ENCODE measurements at places on chromosomes 1 and 21.

- no peak for DNase-seq
Observed at GRCh38 chr21:39087238-39088030, 95.8 kb downstream of the PSMG1 start.

GRCh38 chr1:116994411-116994810 is 7.1 kb upstream of the CD101 start:
- DNase-seq = no peak

DNA sequence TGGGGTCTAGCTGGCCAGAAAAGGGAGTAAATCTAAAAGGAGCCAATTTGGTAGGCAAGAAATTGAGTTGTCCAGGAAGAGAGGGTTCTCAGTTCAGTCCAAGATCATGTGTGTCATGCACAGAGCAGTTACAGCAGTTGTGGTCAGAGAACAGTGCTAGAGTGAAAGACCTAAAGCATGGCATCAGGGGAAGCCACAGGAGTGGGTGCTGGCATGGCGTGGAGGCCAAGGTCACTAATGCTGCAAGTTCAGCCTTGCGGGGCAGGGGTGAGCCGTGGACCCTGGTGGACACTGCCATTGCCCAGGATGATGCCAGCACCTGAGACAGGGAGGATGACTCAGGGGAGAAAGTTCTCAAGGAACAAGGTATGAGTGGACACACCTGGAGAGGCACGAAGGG is 16.6 kb upstream of the TMEM125 start:
- no peak for DNase-seq

- no peak for DNase-seq
Observed at GRCh38 chr1:174880171-174880570, 119.6 kb upstream of the CACYBP start.

DNA sequence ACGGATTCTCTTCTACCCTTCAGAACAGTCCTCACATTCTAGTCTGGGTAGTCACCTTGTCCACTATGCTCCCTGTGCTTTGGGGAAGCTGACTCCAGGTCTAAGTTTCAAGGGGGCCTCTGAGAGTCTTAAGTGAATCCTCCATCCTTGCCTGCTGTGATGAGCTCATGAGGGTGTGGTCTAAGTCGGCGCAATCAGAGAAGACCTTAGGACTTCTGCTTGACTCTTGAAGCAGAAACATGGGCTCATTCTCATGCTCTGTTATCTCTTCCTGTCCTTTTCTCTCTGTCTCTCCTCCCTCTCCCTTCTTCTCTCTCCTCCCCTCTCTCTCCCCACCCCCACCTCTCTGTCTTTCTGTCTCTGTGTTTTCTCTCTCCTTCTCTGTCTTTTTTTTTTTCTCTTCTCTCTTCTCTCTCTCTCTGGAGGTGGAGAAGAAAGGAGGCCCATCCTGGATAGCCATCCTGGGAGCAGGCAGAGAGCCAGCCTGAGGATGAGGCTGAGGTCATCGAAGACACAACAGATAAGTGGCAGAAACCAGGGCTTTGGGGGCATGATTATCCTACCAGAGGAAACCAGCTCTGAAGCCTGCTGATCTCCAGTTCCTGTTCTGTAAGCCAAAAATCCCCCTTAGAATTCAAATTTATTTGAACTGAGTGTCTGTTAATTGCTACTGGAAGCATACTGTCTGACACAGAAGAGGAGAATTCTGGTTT is 245.6 kb downstream of the SIPA1L2 start:
- DNase-seq = no peak

DNA sequence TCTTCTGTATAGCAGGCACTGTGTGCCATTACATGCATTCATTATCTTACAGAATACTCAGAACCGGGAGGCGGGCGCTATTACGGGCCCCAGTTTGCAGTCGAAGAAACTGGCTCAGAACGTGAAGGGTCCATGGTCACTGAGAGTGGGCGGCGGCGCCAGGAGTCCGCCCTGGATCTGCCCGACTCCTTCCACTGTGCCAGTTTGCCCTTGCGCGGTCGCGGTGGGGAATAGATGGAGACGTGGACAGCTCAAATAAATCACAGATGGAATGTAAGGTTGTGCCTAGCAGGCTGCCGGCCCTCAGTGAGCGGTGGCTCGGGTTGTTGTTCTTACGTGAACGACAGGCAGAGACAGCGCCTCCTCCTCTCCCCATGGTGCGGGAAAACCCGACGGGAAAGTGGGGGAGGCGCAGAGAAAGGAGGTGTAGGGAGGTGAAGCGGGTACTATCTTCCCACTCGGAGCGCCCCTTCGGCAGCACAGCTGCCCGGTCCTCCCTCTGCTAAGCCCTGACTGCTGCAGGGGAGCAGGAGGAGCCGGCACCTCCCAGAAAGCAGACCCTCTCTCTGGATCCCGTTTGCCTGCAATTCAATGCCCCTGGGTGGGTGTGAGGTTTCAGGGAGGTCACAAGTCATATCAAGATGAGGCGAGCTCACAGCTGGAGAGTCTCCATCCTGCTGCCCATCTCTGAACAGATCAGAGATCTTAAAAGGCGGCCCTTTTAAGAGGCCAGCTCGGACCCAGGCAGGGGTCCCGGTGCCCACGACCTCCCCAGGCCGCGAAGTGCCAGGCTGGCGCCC is 1.1 kb downstream of the COL9A2 start:
- no peak for DNase-seq

- no peak for DNase-seq
Observed at GRCh38 chr21:37986000-37986399, 69.7 kb upstream of the KCNJ6 start.

- no peak for DNase-seq
Observed at GRCh38 chr21:45818904-45819285, 162.7 kb upstream of the COL6A1 start.

DNA sequence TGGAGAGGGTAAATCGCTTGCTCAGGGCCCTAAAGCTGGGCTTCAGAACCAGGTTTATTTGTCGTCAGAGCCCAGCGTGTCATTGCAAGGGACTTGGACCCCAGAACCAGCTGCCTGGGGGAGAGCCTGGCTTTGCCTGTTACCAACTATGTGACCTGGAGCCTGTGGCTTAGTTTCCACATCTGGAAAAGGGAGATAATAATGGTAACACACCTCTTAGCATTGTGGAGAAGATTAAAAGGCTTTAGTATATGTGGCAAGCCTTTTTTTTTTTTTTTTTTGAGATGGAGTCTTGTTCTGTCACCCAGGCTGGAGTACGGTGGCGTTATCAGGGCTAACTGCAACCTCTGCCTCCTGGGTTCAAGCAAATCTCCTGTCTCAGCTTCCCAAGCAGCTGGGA is 12.5 kb downstream of the CD52 start:
- no peak for DNase-seq

- no peak for DNase-seq
Observed at GRCh38 chr21:33587792-33588484, 546 bp downstream of the DONSON start.

- no peak for DNase-seq
Observed at GRCh38 chr1:216984536-216984935, 261.3 kb upstream of the ESRRG start.

DNA sequence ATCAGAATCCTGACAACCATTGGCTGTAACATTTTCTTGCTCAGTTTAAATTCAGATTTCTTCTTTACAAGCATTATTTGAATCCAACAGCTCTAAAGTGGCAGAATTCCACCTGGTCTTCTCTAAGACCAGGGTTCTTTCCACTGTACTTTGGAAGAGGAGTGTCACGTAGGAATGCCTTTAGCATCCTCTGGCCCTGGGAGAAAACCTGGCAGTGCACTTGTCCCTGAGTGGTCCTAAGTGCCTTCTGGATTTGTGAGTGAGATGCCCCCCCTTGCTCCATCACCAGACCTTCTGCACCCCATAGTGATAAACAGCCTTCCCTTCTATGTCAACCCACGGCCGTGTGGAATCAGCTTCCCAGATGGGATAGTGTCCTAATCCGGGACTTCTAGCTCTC is 57.1 kb upstream of the NHLH2 start:
- no peak for DNase-seq

GRCh38 chr1:88530246-88530645 is 153.8 kb upstream of the PKN2 start:
- DNase-seq = no peak

DNA sequence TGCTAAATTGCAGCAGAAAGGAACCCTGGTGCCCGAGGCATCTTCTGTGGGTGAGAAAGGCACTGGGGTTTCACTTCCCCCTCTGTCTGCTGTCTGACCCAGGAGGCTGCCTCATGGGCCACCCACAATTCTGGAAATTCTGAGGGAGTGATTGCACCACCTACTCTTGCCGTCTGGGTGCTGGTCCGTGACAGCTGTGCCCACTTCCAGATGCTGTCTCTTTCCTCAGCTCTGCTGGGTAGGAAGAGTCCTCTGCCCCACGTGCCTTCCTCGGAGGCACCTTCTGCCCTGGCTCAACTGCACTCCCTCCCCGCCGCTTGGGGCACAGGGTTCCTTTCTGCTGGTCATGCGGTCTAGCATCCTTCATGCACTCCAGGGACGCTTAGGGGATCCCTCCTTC is 96.3 kb downstream of the ARHGEF10L start:
- no peak for DNase-seq

GRCh38 chr1:206766251-206766856 is 4.2 kb upstream of the IL19 start:
- DNase-seq = peak; percentile 43

DNA sequence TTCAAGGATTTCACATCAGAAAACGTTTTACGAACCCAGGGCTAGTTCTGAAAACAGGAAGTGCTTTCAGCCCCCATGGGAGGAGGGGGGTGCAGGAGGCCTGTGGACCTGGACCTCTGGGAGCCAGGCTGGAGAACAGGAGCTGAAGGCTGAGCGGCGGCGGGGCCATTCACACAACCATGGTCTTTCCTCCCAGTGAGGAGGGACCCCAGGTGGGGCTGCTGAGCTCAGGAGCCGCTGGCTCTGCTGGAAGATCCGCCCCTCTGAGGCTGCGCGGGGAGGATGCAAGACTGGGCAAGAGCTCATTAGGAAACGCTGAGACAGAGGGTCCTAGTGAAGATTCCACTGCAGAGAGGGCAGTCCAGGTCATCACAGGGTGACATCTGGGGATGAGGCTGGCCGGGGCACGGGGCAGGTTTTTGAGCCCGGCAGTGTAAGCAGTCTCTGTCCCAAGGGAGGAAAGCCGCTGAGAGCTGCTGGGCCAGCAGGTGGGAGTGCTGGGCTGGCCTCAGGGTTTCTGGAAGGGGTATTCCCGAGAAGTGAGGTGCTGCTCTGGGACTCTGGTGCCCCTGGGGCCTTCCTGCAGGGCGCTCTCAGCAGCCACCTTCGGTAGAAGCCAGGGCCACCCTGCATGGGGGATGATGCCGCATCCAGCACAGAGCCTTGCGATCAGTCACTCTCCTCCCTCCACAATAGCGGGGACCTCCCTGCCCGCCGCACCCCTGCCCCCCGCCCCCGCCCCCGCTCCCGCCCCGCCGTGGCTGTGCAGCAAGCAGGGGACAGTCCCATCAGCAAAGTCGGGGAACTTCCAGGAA is 7.5 kb downstream of the MX2 start:
- no peak for DNase-seq

DNA sequence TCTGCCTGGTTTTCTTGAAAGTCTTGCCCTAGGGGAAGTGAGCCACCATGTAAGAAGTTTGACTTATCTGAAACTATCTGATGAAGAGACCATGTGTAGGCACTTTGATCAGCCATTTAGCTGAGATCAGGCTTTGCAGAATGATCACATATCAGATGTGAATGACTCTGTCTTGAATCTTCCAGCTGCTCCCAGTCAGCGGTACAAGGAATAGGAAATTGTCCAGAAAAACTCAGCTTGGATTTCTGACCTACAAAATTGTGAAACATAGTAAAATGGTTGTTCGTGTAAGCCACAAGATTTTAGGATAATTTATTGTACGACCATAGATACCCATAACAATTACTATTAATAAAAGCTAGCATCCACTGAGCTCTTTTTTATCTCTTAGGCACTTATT is 41.9 kb upstream of the NTNG1 start:
- DNase-seq = no peak

DNA sequence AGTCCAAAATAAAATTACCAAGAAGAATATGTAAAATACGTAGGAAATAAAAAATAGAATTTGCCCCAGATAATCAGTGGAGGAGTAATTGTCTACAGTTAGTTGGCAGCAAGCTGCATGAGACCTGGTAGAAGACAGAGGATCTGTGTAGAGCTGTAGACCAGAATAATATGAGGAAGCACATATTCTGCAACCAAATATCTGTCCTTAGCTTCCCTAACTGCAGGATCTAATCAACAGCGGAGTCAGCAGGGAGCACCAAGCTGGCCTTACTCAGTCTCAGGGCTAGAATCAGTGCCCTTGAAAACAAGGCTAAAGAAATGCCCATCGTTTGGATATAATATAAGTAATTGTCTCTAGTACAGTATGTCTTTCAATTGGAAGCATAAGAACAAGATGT is 6.1 kb upstream of the GCSAML start:
- DNase-seq = no peak

- no peak for DNase-seq
Observed at GRCh38 chr1:162219461-162219860, 150.0 kb downstream of the NOS1AP start.

DNA sequence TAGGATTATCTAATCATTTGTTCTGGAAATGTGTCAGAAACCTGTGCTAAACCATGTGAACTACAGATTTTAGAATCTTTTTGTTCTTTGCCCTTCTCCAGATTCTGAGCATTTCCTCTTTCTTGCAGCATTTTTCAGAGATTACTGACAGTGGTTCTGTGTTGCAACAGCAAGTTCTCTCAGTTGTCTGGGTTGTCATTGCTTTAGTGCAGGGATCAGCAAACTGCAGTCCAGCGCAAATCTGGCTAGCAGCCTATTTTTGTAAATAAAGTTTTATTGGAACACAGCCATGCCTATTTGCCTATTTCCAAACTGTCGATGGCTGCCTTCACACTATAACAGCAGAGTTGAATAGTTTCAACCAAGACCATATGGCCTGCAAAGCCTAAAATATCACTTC is 66.3 kb upstream of the LRRC8D start:
- DNase-seq = no peak

DNA sequence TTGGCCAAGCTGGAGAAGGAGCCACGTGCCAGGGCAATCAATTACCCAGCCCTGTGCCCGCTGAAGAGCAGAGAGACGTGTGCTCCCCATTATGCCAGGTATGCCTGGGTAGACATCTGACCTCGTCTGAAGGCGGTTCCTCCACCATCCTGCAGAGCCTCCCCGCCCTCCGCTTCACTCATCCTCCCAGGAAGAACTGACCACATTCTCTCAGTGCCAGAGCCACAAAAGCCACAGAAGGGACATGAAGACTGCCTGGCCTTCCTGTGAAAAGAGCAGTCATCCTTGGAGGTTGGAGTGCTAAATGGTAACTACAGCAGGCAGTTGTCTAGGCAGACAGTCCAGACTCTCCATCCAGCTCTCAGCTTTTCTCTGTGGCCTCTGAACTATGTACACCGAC is 12.0 kb downstream of the SYT2 start:
- no peak for DNase-seq

- no peak for DNase-seq
Observed at GRCh38 chr1:240801442-240801841, 189.5 kb upstream of the GREM2 start.

DNA sequence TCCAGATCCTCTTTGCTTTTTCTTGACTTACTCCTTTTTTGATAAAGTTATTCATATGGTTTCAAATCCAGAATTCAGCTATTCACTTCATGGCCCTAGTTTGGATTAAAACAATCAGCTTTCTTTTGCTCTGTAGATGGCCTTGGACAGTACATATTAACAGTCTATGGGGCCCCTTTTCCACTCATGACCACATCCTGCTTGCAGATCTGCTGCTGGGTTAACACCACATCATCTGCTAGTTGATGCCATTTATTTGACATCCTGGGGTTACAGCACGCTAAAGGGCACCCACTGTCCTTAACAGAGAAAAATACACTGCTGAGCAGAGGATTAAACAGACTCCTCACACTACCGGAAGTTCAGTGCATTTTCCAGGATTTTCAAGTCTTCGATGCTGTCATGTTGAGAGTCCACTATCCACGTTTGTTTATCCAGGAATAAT is 941 bp upstream of the IFI16 start:
- DNase-seq = peak; percentile 53

GRCh38 chr21:37945036-37945435 is 28.8 kb upstream of the KCNJ6 start:
- DNase-seq = no peak
